ENCODE measurements at places on chromosomes 7 and 10. TPM values are rescaled to one million over a fixed set of nuclear protein-coding genes. Genes with fewer than 3 reads are reported as not detected.

The ERVW-1 gene
- not detected for total RNA-seq

The UCN3 gene
- not detected for total RNA-seq

The LAMB1 gene
- 198 TPM for total RNA-seq

The TEX47 gene
- not detected for total RNA-seq

The PIP gene
- not detected for total RNA-seq

GRCh38 chr7:32574626-32575025, 79.3 kb downstream of the AVL9 start:
- no peak for DNase-seq

GRCh38 chr7:22013711-22014110, 68.0 kb upstream of the CDCA7L start:
- DNase-seq = no peak

DNA sequence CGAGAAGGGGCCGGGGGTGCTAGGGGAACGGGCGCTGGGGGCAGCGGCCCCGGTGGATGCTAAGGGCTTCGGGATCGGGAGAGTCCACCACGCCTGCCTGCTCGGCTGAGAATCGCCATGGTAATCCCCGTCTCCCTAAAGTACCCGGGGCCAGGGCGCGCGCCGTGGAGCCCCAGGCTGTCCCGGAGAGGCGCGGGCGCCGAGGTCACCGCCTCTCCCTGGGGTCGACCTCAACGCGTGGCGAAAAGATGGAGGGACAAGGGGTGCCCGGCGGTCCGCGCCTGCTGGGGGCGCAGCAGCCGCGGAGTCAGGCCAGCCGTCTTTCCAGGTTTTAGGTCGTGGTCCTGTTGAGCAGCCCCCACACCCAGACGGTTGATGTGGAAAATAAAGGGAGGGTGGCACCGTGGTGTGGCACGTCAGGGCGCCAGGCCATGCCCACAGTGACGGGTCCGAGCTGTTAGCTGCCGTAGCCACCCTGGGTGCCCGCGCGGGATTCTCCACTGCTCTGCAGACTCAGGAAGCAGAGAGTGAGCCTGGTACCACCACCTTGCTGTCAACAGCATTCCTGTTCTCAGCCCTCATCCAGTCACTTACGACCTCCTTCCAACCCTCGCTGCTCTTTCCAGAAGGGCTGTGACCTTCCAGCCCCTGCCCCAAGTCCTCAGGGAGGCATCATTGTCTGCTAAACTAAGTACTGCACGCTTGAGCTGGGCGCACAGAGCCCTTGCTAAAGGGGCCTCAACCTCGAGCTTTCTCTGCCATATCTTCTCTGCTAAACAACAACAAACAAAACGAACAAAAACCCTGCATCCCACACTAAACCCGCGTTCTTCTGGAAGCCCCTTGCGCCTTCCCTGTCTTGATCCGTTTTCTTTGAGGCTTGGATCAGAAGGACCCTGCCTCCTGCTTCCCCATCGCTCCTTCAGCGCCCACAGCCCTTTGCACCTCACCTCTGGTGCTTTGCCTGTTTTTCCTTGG, 666 bp downstream of the SMKR1 start:
- DNase-seq = no peak

- no peak for DNase-seq
Measured at GRCh38 chr10:65786279-65786678, 1139.6 kb upstream of the LRRTM3 start.

- no peak for DNase-seq
Measured at GRCh38 chr7:130881091-130881798, 147.2 kb upstream of the KLF14 start.

DNA sequence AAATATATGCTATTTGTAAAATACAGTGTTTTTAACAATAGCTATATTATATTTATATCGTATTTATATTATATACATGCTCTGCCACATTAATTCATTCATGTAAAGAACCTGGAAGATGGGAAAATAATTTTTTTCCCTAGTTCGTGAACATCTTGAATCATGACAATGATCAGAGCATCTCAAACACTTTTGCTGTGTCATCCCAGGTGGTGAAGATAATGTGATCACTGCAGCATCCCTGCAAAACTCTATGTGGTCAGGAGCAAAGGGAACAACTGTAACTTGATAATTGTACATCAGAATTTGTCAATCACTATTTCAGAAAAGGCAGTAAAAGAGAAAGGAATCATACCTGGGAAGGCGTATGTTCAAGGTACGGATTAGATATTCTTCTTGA, 39.3 kb downstream of the RAPGEF5 start:
- DNase-seq = no peak

- DNase-seq = peak; percentile 47
Measured at GRCh38 chr10:5565205-5565545, 40.4 kb downstream of the CALML3 start.

DNA sequence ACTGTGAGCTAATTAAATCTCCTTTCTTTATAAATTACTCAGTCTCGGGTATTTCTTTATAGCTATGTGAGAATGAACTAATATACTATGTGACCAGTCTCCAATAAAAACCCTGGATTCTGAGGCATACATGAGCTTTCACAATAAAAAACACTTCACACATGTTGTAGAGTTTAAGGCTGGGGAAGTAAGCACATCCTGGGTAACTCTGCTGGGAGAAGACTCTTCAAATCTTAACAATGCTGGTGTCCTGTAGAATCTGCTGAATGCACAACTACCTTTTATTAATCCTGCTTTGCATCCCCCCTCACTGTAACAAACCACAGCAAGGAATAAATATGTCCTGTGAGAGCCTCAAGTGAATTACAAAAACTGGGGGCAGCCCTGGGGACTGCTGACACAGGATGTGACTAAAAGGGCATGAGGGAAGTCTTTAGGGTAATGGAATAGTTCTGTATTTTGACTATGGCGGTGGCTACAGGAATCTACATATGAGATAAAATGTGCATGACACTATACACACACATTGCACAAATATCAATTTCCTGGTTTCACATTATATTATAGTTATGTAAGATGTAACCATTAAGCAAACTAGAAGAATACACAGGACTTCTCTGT, 45.1 kb upstream of the KCTD7 start:
- no peak for DNase-seq

- no peak for DNase-seq
Measured at GRCh38 chr7:98133181-98133580, 26.5 kb downstream of the LMTK2 start.

DNA sequence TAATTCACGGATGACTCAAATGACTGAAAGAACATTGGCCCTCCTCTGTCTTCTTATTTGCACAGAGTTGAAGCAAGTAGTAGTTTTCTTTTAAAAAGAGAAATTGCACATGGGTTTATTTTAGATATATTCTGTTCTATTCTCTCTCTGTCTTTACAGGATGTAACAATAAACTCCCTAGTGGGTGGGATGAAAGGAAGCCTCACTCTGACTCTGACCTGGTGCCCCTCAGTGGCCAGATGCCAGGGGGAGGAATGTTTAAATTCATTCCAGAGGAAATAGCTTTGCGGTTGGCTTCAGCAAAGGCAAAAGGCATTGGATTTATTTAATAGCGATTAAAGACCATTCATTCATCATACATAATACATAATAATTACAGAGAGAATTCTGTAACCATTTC, 156.4 kb upstream of the MTPN start:
- DNase-seq = no peak

GRCh38 chr10:13395540-13395939, 47.4 kb upstream of the SEPHS1 start:
- DNase-seq = no peak

DNA sequence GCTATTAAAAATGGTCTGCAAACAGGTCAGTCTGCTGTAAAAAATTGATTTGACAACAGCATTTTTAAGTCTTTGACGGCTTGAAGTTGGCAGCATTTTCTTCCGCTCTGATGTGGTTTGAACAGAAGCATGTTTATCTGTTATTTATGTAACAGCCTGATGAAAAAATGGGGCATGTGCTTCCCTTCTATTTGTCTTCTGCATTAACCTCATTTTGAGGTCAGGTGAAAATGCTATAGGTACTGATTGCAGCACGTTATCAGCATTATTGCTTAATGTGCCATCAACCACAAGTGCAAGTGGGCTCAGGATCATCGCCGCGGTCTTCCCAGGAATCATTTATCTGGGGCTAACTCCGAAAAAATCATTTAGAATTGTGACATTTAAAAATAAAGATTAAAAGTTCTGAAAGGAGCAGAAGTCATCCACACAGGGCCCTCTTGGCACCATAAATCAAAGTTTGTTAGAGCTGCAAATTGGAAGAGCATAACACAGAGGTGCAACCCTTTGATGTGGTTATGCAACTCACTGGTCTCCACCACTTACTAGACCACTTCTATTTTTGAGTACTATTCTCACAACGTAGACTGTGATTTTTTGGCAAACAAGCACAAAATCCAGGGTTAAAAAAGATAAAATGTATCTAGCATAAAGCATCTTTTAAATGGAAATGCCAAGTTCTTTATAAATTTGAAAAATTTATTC, 307.7 kb downstream of the MDFIC start:
- DNase-seq = no peak

DNA sequence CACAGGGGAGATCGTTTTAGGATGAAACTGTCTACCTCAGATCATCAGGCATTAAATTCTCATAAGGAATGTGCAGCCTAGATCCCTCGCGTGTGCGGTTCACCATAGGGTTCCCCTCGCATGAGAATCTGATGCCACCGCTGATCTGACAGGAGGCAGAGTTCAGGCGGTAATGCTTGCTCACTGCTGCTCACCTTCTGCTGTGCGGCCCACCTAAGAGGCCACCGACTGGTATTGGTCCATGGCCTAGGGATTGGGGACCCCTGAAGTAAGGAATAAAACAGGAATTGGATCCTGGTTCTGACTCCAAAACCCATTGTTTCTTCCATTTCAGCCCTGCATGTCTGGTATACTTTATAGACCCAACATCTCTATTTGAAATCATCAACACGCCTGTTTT, 4.1 kb downstream of the NOD1 start:
- DNase-seq = peak; percentile 25

DNA sequence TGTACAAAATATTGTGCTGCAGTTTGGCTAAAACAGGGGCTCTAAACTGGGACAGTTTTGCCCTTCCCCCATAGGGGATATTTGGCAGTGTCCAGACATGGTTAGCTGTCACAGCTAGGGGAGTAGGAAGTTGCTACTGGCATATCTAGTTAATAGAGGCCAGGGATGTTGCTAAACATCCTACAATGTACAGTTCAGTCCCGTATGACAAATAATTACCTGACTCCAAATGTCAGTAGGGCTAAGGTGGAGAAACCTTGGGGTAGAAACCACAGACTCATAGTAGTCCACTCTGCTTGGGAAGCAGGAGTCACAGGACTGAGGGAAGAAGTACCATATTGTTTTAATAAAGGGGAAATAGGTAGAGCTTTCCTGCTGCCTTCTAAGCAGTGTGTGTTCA, 39.8 kb downstream of the WBP1L start:
- DNase-seq = no peak
